ENCODE measurements at places on chromosomes 13 and 19.

DNA sequence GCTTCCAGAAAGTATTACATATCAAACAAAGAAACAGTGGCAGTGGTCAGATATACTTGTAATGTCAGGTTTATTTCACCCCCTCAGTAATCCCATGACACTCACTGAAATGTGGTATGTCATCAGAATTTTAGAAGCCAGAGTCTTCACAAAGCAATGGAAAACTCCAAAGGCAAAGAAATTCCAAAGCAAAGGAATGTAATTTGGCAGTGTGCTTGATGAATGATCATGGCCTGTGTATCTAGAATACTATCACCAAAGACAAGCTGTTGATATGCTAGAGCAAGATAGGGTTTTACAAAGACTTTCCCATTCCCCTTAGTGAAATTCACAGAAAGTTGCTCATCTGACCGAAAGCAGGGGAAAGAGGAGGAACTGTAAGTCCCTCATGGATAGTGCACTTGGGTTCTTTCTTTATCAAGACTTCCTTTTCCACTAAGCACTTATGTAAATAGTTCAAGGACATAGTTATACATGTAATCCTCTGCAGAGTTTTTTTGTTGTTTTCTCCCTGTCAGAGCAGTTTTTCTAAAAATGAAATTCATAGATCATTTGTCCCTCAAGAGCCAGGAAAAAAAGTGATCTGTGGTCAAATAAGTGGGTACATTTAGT is 243.4 kb downstream of the NHLRC3 start:
- DNase-seq = no peak

GRCh38 chr13:54133746-54134145 is 1105.1 kb downstream of the OLFM4 start:
- DNase-seq = no peak

GRCh38 chr13:100546713-100547405 is 41.7 kb downstream of the GGACT start:
- DNase-seq = no peak

- DNase-seq = no peak
These were observed 26.1 kb upstream of the EEF1AKMT1 start for GRCh38 chr13:20799726-20800416.

DNA sequence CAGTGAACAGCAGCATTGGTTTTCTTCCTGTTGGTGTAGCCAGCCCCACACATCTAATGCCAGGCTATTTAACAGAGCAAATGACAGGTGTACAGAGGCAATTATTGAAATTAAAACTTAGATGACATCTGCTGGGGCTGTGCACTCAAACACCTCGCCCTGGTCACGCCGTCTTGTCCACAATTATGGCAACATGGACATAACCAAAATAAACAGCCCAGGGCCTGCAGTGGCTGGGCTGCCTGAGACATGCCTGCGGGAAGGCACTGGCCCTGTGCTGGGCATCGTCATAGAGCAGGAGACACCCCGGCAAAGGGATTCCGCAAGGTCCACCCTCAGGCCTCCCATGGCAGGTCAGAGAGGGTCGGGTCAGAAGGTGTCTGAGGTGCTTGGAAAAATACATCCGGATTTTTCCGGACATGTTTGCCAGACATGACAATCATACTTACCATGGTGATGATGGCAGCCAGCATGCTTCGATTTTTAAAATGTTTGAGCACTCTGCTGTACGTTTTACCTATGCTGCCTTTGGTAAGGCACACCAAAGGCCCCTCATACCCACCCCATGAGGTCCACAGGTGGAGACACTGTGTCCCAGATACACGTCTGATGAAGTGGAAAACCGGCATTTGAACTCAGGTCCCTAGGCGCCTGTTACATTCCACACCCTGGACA is 47.8 kb downstream of the TSHZ3 start:
- DNase-seq = no peak
